ENCODE measurements at places on chromosomes 2 and 18.

- DNase-seq, result no peak
These were observed 16.0 kb downstream of the CYB5A start for GRCh38 chr18:74275736-74276135.

DNA sequence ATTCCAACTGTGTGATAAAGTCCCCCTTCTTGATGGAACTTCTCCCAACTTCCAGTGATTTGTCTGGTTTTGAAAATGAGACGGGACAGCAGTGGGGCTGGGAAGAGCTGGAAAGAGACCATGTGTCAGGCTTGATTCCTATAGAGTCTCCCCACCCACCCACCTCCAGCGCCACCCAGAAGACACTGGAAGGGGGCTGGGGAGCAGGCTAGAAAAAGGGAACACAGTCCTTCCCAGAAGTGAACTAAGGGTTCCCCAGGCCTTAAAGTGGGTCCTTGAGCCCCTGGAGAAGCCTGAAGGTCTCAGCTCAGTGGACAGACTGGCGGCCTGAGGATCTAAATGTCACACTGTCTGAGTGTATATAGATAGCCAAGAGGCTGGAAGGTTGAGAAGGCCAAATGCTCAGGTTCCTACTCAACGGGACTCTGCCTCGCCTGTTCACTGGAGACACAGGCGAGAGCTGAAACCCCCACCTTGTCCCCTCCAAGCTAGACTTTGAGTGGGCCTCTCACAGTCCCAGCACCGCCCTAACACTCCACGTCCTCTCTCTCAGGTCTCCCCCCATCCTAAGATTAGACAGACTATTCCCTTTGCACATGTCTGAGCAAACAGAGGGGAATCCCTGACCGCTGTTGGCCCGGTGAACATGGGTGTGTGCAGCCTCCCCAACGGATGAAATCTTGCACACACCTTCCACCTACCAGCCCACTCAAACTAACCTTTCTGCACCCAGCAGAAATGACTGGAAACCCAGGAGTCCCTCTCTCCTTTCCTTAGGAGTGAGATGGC, 1.6 kb downstream of the PKDCC start:
- no peak for DNase-seq

DNA sequence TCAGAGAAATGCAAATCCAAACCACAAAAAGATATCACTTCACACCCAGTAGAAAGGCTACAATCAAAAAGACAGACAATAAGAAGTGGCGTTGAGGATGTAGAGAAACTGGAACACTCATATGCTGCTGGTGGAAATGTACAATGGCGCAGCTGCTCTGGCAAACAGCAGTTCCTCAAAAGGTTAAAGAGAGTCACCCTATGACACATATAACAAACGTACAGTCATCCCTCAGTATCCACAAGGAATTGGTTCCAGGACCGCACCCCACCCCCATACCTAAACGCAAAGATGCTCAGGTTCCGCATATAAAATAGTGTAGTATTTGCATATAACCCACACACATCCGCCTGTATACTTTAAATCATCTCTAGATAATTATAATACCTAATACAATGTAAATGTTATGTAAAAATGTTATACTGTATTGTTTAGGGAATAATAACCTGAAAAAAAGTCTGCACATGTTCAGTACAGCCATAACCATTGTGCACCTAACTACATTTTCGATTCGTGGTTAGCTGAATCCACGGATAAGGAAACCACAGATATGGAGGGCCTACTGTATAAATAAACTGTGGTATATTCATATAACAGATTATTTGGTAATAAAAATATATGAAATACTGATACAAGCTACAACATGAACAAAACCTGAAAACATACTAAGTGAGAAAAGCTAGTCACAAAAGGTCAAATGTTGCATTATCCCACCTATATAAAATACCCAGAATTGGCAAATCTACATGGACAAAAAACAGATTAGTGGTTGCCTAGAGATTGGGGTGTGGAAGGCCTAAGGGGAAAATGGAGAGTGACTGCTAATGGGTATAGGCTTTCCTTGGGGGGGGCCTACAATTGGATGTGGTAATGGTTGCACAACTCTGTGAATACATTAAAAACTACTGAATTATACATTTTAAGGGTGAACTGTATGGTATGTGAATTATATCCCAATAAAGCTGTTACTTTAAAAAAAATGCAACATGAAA, 37.5 kb downstream of the UXS1 start:
- DNase-seq, result no peak

GRCh38 chr18:32308493-32309120, 118.8 kb downstream of the MEP1B start:
- DNase-seq, result no peak

DNA sequence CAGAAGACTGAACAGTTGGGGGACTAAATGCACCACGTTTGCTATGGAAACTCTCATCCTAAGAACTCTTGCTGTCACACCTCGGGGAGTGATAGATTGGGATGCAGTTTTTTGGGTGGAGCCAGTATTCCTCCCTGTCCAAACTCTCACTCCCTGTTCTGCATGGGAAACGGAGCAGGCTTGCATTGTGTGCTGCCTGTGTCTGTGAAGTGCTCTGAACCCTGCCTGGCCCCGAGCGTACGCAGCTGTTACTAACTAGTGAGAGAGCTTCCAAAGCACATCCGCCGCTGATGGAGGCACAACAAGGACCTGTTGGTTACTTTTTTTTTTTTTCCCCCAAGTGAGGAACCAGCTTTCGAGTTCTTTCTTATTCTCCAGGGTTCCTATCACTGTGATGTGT, 195.5 kb downstream of the ANAPC1 start:
- DNase-seq, result no peak

- DNase-seq, result no peak
These were observed 93.1 kb downstream of the ZFP36L2 start for GRCh38 chr2:43133336-43133707.

DNA sequence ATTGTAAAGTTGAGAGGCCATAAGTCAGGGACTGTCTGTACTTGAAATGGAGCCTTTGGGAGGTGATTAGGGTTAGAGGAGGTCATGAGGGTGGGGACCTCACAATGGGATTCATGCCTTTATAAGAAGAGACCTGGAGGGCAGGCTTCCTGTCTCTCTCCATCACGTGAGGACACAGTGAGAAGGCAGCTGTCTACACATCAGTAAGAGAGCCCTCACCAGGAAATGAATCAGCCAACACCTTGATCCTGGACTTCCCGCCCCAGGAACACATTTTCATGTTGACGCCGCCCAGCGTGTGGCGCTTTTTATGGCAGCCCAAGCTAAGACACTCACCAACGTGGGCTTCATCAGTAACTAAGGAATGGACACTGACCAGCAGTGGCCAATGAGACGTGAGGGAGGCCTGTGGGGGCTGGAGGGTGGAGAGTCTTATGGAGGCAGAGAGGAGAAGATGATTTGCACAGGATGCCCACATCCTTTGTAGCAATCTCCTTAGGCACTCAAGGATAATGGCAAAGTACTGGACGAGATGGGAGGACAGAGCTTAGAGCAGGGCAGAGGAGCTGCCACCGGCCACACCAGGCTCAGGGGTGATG, 162.7 kb downstream of the EIPR1 start:
- no peak for DNase-seq

DNA sequence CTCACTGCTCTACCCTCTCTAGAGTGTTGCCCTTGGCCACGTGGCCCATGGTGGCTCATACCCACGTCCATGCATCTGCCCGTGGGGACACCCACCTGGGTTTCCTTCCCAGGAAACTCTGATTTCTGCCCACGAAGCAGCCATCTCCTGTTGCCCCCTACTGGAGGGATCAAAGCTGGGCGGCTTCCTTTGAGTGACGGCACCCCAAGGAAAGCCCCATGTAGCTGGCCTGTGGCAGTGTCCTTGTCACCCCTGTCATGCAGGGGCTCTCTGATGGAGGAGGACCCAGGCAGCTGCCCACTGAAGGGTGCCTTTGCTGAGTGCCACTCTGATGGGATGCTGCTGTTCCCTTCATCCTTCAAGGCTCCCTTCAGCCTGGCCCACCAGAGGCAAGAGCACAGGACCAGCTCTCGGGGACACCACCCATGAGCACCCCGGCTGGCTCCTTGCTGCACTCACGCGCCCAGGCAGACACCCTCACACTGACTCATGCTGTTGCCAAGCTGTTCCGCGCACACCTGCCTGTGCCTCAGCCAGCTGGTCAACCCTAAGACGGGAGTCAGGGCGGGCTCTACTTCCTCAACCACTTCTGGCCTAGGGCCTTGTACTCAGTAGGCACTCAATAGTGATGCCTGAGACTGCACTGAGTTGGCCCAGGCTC, 101.1 kb downstream of the CTIF start:
- DNase-seq, result no peak

DNA sequence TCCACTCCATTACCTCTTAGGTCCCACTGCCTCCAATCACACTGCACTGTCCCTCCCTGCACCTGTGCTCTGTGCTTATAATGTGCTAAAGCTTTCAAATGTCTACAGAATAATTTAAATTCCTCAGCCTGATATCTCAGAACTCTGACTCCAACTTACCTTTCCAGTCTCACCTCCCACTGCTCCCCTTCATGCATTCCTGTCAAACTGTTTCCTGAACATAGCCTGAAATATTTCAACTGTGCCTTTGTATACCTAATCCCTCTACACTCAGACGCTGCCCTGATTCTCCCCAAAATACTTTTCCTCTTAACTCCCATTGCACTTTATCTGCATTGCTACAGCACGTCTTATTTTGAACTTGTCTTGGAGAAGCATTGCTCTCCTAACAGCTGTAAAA, 40.5 kb downstream of the CHMP3 start:
- no peak for DNase-seq

DNA sequence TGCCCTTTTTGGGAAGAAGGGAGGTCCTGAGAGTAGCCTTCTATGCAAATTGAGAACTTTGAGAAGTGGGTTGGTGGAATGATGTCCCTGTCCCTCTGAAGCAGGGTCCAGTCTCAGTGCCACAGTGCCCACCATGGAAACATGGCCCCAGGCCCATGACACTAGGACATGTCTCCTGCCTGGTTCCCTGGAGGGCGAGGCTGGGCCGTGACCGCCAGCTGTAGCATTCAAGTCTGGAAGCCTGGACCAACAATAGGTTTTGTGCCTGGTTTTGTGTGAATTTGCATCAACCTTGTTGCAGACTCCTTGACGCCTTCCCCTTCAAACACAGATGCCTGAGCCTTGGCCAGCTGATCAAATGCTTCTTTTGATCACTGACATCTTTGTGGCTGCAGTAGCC, 27.5 kb downstream of the ARID5A start:
- DNase-seq, result no peak
